ENCODE measurements at places on chromosomes 2 and 18.

DNA sequence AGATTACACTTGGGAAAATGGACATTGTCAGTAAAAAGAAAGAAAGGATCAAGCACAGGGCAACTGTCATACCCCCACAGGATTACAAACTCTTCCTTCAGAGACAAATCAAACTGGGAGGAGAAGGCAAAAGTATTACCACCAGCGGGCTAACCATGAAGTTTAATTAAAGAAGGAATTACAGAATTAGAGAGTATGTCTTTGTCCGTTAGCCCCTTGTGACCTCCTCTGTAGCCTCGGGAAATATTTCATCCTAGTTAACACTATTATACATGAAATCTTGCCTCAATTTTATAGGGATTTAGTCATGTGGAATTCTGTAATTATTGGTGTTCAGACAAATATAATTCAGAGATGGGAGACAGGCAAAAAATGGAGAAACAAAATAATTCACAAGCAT lies 60.7 kb downstream of the PAX3 start:
- DNase-seq, result no peak

DNA sequence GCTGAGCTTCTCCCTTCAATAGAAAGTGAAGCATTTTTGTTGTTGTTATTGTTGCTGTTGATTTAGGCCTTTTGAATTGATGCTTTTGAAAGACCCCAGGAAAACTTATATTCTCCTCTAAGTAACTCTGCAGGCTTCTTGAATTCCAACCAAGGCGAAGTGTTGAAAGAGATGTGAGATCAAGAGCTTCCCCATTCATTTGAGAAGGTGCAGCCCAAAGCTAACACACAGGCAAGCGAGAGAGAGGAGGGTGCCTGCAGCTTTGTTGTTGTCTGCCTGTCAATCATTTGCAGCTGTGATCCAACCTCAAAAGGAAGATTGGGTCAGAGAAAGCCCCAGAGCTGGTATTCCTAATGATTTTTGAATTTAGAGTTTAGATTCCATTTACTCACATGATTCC lies 963.6 kb upstream of the CNTNAP5 start:
- no peak for DNase-seq

- DNase-seq, result peak; percentile 3
Observed at GRCh38 chr2:146874260-146874658, 970.6 kb upstream of the ACVR2A start.

- no peak for DNase-seq
Observed at GRCh38 chr2:26276484-26277227, 31.9 kb downstream of the HADHB start.

DNA sequence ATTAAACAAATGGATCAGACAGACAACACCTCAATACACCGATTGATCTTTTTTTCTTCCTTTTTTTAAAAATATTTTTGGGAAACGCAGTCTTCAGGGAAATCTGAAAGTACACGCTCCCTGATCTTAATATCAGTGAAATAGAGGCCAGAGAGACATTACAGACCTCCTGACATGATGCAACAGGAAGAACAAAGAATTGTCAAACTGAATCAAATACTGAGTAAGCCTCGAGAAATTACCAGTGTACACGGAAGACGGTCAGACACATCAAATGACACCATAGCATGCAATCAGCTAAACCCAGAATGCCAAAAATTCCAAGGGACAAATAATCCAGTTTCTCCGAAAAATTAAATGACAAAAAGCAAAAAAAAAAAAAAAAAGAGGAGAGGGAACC lies 80.2 kb upstream of the NFU1 start:
- no peak for DNase-seq

DNA sequence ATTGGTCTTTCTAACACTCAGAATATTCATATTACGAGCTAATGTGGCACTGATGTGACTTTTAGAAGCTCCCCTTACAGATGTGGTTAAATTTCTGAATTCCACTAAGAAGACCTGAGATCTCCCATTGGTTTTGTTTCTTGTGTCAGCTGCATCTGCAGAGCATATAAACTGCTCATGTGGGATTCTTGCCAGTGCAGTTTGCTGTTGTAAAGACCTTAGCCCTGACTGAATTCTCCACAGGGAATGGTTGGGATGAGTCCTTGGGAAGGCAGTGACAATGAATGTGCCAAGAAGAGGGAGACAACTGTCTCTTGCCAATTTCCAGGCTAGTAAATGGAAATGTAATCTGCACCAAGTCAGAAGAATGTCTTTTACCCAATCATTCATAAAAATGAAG lies 94.1 kb downstream of the PTPRM start:
- no peak for DNase-seq

GRCh38 chr2:160974803-160975202 lies 185.4 kb upstream of the TANK start:
- DNase-seq, result no peak

- DNase-seq, result no peak
Observed at GRCh38 chr2:204065566-204065965, 129.0 kb downstream of the ICOS start.

GRCh38 chr2:189232759-189233406 lies 53.3 kb upstream of the COL5A2 start:
- no peak for DNase-seq

DNA sequence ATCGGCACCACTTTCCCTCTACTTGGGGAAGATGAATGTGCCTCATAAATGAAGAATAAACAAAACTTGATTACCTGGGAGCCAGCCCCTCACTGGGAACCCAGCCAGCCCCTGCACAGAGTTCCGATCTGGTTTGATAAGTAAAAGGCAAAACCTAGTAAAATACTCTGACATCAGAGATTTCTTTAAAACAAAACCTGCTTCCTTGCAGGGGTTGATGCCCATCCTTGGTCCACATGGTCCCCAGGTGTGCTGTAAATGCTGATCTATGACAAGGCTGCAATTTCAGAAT lies 218.8 kb upstream of the APCDD1 start:
- DNase-seq, result no peak

GRCh38 chr2:110744429-110744828 lies 12.1 kb downstream of the ACOXL start:
- DNase-seq, result peak; percentile 21

- peak; percentile 22 for DNase-seq
Observed at GRCh38 chr2:105873721-105874120, 129.0 kb downstream of the NCK2 start.

GRCh38 chr18:41928581-41928980 lies 26.5 kb upstream of the PIK3C3 start:
- no peak for DNase-seq

- DNase-seq, result no peak
Observed at GRCh38 chr2:81513328-81513727, 1208.8 kb upstream of the LRRTM1 start.

DNA sequence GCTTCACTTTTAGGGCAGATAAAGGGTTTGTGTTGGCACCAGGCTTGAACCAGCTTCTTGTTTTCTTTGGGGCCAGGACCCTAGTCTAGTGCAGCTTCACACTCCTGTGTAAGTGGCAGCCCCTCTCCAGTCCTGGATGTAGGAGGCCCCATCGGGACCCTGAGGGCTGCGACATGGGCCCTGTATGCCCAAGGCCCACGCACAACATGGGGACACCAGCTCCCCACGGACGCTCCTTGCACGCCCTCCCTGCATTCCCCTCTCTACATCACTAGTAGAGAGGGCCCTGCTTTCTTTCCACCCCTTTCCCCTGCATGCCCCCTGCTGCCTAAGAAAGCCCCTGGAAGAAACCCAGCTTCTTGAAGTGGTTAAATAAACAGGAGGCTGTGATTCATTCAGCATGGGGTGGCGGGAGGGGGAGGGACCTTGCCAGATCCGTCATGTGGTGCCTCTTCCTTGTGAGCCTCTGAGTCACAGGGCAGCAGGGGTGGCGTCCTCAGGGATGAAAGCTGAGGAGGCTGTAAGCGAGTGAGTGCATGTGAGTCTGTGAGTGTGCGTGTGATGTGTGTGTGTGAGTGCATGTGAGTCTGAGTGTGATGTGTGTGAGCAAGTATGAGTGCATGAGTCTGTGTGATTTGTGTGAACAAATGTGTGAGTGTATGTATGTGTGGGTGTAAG lies 42.5 kb downstream of the COPS8 start:
- DNase-seq, result no peak

- DNase-seq, result no peak
Observed at GRCh38 chr2:240201866-240202265, 61.4 kb upstream of the OTOS start.

DNA sequence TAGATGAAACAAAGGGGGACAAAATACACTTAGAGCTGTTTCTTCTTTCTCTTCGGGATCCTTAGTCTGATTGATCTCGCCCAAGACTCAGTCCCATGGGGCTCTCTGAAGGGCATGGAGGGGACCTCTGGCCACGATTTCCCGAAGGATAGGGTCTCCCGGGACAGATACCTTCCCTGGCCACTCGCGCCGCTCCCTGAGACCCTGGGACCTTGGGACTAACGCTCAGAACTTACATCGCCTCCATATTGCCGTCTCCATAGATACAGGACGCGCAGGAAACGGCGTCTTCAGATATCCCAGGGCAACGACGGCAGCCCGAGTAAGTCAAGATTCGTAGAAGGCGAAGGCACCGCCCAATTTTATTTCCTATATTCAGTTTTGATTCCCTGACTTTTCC lies at the start of gene CFAP65:
TSS of gene CFAP65 (minus strand) at position 265 of the 400 bp plus-strand sequence. CDS start 2,468 bp downstream, outside the sequence.
- no peak for DNase-seq

DNA sequence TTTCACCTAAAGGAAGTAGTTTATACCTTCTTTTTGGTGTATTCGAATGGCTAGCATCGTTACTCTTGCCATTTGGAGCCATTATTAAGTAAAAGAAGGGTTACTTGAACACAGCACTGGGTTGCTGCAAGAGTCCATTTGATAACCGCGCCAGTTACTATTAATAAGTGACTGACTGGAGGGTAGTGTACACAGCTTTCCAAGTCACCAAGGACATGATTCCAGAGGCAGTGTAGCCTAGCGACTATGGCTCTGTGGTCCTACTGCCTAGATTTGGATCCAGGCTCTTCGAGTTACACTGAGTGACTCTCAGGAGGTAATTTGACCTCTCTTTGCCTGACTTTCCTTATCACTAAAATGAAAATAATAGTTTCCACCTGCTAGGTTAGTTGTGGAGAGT lies 206.8 kb downstream of the MEIS1 start:
- DNase-seq, result no peak

DNA sequence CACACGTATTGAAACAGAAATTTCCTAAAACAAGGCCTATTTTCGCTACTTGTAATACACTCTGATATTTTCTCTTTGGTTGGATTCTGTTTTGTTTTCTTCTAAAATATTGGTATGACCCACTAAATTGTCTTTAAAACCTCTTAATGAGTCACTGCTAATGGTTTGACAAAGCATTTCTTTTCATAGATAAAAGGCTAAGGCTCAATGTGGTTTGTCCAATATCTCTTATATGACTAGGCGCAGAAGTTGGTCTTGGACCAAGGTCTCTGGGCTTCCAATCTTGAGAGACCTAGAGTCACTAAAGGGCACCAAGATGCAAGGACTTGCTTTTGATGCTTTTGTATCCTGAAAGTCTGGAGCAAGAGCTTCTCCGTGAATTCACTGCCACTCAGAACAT lies 498.2 kb upstream of the TCF4 start:
- DNase-seq, result no peak

All from KBM-7 (cell line).